Amniotic epithelial cell (primary cell): ENCODE measurements at places on chromosomes 6 and 20.

DNA sequence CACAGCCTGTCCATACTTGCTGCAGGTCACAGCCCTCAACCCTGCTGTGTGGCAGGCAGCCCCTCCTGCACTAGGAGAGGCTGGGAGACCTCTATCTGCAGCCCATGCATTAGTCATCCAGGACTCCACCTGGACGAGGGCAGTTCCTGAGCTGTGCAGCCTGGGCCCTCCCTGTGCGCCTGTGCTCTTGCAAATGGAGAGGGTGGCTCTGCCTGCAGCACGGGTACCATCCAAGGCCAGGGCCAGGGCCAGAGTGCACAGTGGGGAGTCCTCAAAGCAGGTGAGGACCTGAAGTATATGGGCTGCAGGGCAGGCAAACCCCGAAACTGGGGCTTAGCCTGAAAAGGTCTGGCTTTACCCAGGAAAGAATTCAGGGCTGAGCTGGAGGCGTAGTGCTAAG is 89.8 kb upstream of the PHACTR3 start:
- no peak for DNase-seq

DNA sequence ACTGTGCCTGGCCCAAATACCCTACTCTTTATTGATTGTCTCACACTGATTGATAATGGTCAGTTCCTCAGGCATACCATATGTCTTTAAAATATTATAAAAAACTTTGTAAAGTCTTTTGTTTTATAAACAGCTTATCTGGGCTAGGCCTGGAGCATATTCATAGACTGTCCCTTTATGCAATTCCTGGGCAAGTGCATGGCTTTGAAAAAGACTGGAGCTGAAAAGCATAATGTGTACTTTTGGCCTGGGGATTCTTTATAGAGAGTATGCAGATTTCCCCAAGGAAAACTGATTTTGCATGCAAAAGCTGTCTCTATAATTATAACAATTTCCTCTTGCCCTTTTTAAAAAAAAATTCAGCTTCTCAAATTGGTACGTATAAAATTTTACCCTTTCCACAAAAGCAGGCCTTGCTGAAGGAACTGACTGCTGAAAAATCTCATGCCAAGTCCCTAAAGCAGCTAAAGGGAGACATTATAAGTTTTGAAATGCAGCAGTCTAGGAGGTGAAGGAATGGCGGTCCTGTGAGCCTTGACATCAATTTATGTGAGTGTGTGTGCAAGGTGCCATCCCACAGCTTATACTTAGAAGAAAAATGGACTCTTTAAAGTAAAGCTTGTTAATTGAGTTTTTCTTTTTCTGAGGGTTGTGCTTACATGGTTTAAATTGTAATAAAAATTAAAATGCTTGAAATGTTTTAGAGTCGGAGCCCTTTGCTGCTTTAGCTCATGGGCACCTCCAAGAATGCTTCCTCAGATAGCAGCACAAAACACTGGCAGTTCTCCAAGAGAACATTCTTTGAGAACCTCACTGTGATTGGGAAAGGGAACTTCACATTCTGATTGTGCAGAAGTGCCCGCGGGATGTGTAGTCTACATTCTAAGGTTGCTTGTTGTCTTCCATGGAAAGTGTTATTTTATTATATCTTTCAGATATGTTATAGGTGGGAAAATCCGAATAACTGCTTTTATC is 43.9 kb downstream of the PLCB4 start:
- DNase-seq, result peak; percentile 83

DNA sequence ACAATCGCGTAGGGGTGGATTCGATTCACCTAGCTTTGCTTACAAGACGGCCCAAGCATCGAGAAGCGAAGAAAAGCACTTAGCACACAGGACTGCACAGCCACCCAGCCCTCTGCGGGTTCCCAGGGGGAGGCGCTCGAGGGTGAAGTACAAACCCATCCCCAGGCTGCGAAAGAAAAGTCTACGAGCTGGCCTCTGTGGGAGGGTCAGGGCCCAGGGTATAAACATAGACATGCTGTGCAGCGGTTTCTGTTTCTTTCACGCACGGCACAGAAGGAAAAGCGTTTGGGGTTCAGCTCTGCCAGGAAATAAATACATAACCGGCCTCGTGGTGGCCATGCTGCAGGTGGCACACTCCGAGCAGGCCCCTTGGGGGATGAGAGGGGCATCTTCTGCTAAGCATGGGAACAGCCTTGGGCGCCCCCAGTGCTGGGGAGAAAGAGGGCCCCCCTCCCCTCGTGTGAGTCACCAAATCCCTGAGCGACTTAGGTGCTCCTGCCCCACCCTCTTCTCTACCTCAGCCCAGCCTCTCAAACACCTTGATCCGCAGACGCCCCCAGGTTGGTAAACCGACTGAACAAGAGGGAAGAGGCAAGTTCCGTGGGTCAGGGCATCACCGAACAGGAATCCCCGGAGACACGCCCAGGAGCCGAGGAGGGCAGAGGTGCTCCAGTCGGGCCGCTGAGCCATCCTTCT is 91.6 kb upstream of the RIPOR2 start:
- no peak for DNase-seq

DNA sequence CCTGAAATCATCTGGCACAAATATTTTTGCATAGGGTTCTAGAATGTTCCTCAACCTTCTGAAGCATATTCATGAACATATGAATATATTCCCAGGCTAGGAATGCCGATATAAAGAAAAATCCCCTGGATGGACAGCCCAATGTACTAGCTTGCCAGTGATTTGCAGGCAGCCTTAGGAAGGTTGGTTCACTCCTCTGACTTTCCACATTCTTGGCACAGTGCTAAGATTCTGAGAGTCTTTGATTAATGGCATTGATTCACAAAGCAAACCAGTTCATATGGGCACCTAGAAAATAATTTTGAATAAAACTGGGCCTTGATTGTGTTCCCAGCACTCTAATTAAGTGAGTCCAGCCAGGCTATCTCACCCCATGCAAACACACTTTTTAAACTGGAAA is 56.9 kb upstream of the ENPP4 start:
- peak; percentile 20 for DNase-seq

GRCh38 chr20:59804871-59805665 is 128.4 kb downstream of the SYCP2 start:
- DNase-seq, result no peak

- DNase-seq, result no peak
These were observed 219.0 kb upstream of the PRND start for GRCh38 chr20:4502756-4503155.

- DNase-seq, result no peak
These were observed 20.5 kb upstream of the ZNF133 start for GRCh38 chr20:18267815-18268214.

GRCh38 chr6:162596676-162597075 is 130.9 kb downstream of the PRKN start:
- DNase-seq, result no peak

- peak; percentile 91 for DNase-seq
These were observed 2.5 kb downstream of the SMIM13 start for GRCh38 chr6:11096109-11096508.

- no peak for DNase-seq
These were observed 316.6 kb downstream of the CDKAL1 start for GRCh38 chr6:20850686-20851416.

DNA sequence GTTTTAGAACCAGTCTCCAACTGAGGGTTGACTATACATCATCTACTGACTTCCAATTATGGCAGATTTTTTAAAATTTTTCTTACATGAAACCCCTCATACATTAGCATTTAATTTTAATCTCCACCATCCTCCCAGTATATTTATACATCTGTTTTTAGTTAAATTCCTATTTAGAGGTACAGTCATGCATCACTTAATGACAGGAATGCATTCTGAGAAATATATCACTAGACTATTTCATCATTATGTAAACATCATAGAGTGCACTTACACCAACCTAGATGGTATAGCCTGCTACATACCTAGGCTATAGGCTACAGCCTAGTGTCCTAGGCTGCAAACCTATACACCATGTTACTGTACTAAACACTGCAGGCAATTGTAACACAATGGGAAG is 316.7 kb upstream of the MARCKS start:
- no peak for DNase-seq

- no peak for DNase-seq
These were observed 1.4 kb upstream of the FKBPL start for GRCh38 chr6:32131439-32131948.

- DNase-seq, result no peak
These were observed 288.7 kb downstream of the RNF144B start for GRCh38 chr6:18675881-18676280.

GRCh38 chr6:14652536-14652935 is 535.0 kb downstream of the CD83 start:
- no peak for DNase-seq

DNA sequence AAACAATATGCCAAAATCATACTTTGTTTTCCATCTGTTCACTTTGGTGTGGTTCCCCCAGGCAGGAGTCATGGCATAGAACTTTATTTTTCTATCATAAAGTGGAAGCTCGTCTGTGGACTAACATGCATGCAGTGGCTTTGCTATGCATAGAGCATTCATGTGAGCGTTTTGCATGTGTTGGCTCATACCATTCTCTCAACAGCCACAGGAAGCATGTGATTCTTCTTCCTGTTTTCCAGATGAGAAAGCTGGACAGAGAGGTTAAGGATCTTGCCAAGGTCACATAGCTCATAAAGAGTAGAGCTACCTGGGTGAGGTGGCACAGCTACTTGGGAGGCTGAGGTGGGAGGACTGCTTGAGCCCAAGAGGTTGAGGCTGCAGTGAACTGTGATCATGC is 123.4 kb upstream of the HDGFL1 start:
- no peak for DNase-seq

- DNase-seq, result peak; percentile 19
These were observed 521.7 kb downstream of the EPM2A start for GRCh38 chr6:145213614-145214013.

DNA sequence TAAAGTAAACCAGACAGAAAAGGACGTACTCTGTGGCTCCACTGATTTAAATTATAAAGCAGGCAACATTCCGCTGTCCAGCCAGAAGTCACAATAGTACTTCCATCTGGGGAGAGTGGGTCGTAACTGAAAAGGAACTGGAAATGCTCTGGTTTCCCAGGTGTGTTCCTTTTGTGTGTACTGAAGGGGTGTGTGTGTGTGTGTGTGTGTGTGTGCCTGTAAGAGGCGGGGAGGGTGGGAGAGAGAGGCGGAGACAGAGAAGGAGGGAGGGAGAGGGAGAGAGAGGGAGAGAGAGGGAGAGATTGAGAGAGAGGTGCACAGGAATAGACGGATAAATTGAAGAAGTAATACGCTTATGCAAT is 178.4 kb upstream of the ZNF184 start:
- DNase-seq, result peak; percentile 12

DNA sequence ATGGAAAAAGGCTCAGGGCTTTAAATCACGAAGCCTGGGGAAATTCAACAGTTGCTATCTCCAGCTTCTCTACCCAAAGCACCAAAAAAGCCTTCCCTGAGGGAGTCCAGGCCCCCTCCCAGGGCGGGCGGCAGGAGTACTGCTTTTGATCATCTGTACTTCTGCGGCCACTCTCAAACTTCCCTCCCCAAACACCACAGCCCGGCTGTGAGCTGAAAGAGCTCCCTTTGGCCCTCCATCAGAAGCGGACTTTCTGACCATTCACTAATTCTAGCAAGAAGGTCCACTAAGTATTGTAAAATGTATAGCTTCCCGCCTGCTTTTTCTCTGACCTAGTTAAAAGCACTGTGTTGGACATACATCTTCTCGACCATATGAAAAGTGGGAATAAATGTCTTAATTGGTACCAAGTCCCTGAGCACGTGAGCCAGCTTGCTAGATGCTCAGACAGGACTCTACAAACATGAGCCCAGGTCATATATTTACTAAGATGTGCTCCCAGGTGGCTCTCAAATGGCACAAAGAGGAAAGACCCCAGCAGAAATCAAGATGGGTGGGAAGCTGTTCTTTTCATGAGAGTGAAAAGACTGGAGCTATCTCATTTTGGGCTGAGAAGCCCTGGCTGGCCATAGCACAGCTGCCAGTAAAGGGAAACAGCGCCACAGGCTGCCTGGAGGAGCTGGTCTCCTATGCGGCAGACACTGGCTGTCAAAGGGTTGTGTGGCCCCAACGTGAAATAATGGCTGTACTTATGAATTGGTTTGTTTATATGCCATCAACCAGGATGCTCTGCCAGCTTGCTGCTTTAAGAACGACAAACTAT is 58.6 kb downstream of the GFOD1 start:
- no peak for DNase-seq

- DNase-seq, result peak; percentile 82
These were observed 42.3 kb downstream of the SLC22A23 start for GRCh38 chr6:3414327-3415081.

GRCh38 chr20:1920252-1920651 is 25.0 kb downstream of the SIRPA start:
- no peak for DNase-seq

GRCh38 chr6:81553216-81553615 is 199.3 kb downstream of the TENT5A start:
- peak; percentile 63 for DNase-seq

- no peak for DNase-seq
These were observed 27.9 kb downstream of the GSS start for GRCh38 chr20:34927736-34928135.

DNA sequence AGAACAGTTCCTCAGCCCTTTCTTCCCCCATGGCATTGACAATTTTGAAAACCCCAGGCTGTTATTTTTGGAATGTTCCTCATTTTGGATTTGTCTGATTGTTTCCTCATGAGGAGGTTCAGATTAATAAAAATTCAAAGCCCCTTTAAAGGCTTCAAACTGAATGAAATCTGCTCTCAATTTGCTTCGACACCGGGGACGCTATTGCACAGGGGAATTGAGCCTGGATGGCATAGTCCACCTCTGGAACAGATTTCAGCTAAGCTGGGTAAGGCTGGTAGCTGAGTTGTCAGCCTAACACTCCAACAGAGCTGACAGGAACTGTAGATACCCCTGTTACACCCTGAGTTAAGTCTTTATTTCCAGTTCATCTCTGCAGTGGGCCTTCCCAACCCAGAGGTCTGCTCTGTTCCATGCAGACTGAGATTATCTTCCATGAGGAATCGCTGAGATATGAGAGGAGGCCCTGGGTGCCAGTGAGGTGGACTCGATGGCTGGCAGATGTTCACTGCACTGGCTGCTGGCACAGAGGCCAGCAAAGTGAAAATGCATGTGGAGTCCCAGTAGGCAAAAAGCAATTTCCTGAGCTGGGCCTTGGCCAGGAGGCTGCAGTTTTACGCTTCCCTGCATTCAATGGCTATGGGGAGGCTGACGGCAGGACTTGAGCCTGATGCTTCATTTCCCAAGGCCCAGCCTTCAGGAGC is 73.3 kb upstream of the PAX1 start:
- no peak for DNase-seq

DNA sequence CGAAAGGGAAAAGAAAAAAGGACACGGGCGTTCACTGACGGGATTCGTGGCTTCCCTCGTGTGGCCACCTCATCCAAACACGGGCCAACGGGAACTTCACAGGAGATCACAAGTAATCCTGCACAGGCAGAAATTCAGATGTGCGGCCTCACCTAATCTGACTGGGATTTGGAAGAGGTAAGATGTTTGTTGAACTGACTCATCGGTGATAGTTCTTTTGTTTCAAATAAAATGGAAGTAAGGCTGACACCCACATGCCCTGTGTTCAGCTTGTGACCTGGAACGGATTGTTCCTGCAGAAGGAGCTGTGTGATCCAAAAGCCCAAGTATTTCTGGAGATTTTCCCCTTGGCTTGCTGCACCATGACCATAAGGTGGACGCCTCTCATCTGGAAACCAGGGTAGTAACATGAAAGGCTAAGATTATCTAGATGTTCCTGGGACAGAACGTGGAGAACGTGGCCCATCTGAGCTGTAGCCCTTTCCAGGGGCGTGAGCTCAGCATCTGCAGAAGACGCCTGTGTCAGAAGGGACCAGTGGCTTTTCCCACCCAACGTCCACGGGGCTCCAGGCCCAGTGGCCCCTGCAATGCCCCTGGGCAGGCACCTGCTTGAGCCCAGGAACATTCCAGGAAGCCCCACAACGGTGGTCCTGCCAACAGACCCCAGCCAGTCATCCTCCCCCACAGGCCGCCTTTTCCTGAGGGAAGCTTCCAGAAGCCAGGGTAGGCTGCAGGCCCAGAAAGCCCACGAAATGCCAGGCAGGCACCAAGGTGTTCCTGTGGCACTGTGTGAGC is 39.7 kb downstream of the DLL1 start:
- no peak for DNase-seq
